Stomach (tissue), 19 donors: ENCODE measurements at places on chromosomes 1 and 21. TPM values are rescaled to one million over a fixed set of nuclear protein-coding genes. Genes with fewer than 3 reads are reported as not detected.
A peak's percentile ranks its signal among the peaks of the same experiment; 100 is the strongest.

BCL2L15 gene
- total RNA-seq, result 37.1 TPM

GRCh38 chr1:115727706-115728249 is 40.7 kb downstream of the CASQ2 start:
- no peak overlapping the region for H3K4me3 ChIP-seq
- H3K27me3 ChIP-seq, result no peaks in the 10 kb centered on the region
- peak; percentile 40 for DNase-seq
- H3K36me3 ChIP-seq, result no peaks in the 10 kb centered on the region
- no peaks in the 10 kb centered on the region for H3K4me1 ChIP-seq
- peak overlapping the region; percentile 56 for H3K27ac ChIP-seq

GRCh38 chr1:158028969-158029368 is 35.5 kb downstream of the KIRREL1 start:
- H3K4me1 ChIP-seq, result peaks cover 25% of the 10 kb centered on the region
- no peak for DNase-seq
- no peaks in the 10 kb centered on the region for H3K36me3 ChIP-seq
- no peak overlapping the region for H3K4me3 ChIP-seq
- H3K27me3 ChIP-seq, result no peaks in the 10 kb centered on the region

DNA sequence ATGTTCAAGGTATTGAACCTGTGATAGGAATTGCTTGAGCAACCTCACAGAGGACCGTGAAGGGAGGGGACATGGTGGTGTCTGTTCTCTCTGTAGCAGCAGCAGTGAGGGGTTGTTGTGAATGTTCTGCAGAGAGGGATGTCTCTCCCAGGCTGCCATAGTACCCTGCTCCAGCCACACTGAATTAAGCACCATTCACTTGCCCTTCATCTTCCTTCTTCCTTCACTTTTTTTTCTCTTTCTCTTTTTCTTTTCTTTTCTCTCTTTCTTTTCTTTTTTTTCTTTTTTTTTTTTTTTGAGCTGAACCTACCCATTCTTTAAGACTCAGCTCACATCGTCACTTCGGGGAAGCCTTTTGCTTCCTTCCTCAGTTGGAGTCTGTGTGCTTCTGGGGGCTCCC is 89.5 kb downstream of the CNIH3 start:
- H3K4me3 ChIP-seq, result no peak overlapping the region
- no peaks in the 10 kb centered on the region for H3K27me3 ChIP-seq
- no peaks in the 10 kb centered on the region for H3K36me3 ChIP-seq

DNA sequence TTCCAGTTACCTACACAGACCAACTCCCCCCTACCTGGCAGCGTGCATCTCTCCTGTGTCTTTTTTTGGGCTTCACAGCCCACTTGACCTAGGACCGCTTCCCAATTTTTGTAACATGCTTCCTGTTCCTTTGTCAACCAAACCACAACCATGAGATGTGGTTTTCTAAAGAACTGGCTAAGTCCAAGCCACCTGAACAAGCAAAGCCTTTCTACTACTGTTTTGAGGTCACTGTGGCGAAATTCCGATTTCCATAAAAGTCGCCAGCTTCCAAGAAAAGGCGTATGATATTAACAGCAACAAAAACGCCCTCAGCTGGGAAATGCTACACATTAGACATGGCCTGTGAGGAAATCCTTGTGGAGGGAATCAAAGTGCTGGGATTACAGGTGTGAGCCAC is 12.7 kb upstream of the AK2 start:
- no peak for DNase-seq
- H3K27me3 ChIP-seq, result no peaks in the 10 kb centered on the region
